ENCODE measurements at places on chromosomes 2 and 18. TPM values are rescaled to one million over a fixed set of nuclear protein-coding genes. Genes with fewer than 3 reads are reported as not detected.
A peak's percentile ranks its signal among the peaks of the same experiment; 100 is the strongest.

SMAD4 gene
- polyA plus RNA-seq: 67.6 TPM

DNA sequence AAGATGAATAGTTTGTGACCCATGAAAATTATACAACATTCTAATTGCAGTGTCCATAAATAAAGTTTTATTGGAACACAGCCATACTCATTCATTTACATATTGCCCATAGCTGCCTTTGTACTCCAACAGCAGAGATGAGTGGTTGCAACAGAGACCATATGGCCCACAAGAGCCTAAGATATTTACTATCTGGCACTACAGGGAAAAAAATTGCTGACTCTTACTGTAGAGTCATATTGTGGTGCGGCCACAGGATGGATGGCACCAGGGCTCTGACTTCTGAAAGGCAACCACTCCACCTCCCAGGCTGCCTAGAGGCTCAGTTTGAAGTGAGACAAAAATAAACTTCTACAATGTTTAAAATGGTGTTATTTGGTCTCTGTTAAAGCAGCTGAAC, 404.0 kb upstream of the ATP5MC3 start:
- no peak for DNase-seq

GRCh38 chr2:81583311-81584108, 1279.0 kb upstream of the LRRTM1 start:
- no peak for DNase-seq

DNA sequence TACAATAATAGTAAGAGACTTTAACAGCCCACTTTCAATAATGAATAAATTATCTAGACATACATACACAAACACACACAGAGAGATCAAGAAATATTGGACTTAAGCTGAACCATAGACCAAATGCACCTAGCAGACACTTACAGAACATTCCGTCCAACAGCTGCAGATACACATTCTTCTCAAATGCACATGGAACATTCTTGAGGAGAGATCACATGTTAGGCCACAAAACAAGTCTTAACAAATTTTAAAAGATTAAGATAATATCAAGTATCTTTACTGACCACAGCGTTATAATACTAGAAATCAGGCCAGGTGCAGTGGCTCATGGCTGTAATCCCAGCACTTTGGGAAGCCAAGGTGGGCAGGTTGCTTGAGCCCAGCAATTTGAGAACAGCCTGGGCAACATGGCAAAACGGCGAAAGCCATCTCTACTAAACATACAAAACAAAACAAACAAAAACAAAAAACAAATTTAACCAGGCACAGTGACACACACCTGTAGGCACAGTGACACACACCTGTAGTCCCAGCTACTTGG, 7.4 kb downstream of the CERKL start:
- DNase-seq: no peak

GRCh38 chr2:114020668-114021067, 130.8 kb downstream of the ACTR3 start:
- DNase-seq: no peak

GRCh38 chr2:73175663-73176204, 26.6 kb upstream of the NOTO start:
- DNase-seq: peak; percentile 71

DNA sequence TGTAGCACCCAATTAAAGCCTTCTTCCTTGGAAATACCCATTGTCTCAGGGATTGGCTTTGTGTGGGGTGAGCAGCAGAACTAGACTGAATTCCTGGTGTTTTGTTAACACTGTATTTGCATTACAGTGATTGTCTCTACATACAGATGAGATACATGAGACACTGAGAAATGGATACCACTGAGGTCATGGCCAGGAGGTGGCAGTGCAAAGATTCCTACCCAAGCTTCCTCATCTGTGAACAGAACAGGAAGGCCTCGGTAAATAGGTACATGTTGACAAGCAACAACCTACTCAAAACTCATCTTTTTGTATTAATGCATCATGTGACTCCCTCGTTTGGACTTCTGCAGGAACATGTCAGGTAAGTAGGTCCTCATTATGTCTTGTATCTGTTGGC, 445.8 kb upstream of the RGPD4 start:
- no peak for DNase-seq

DNA sequence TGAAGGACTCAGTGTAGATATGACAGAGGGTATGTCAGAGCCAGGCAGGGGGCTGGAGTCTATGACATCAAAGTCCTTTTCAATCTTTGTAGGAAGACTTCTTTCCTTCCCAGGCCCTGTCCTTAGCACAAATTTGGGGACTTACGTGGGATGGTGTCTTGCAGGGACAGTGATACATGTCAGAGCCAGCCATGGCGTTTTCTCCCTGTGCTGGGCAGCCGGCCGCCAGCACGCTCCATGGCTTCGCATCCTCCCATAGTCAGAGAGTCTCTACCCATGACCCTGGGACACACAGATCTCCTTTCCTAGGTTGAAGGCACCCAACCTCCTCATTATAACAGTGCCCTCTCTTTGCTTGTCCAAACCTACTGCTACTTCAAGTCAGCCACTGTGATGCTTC, 156.9 kb upstream of the MYCN start:
- no peak for DNase-seq

All from brain (organoid and tissue), 16 donors.